Stimulated activated CD8-positive, alpha-beta memory T cell treated with anti-CD3 and anti-CD28 coated beads, Interleukin-2, amount 100 ng/mL, for 1 hour (primary cell): ENCODE measurements at places on chromosomes 3 and 15.

GRCh38 chr3:186002884-186003472 lies 65.2 kb upstream of the TRA2B start:
- DNase-seq = no peak

- DNase-seq = no peak
Measured at GRCh38 chr3:42654331-42655201, 1.1 kb downstream of the ZBTB47 start.

- DNase-seq = no peak
Measured at GRCh38 chr3:182967218-182968204, 12.8 kb downstream of the DCUN1D1 start.

GRCh38 chr15:40029979-40030893 lies 8.7 kb downstream of the SRP14 start:
- DNase-seq = no peak

- no peak for DNase-seq
Measured at GRCh38 chr15:64521726-64522164, 61.4 kb downstream of the ZNF609 start.

DNA sequence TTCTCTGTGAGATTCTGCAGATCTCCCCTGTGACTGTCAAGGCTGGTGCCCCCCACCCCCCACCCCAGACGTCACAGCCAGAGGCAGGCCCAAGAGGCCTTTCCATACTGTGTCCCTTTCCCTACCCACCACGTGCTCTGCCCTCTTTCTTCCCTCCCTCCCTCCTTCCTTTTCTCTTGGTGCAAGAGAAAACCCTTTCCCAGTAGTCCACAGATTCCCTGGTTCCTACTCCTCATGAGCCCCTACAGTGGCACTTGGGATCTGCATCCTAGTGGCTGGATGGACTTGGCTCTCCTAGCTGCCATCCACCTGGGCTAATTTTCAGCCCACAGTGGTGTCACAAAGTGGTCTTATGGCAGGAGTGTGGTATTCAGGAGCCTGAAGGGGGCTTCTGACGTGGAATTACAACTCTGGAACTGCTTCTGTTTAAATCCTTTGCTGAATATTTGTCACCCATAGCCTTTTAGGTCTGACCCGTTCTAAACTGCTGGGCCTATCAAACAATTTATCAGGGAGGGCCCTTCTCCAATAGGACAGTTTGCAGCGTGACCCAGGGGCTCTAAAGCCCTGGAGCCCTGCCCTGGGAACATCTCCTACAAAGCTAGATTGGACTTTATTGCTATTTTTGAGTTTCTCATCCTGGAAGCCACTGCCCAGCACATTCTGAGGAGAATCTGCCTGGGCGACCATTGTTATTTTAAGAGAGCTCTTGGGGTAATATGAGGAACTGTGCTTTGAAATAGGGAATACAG lies 35.3 kb downstream of the KLF13 start:
- no peak for DNase-seq

DNA sequence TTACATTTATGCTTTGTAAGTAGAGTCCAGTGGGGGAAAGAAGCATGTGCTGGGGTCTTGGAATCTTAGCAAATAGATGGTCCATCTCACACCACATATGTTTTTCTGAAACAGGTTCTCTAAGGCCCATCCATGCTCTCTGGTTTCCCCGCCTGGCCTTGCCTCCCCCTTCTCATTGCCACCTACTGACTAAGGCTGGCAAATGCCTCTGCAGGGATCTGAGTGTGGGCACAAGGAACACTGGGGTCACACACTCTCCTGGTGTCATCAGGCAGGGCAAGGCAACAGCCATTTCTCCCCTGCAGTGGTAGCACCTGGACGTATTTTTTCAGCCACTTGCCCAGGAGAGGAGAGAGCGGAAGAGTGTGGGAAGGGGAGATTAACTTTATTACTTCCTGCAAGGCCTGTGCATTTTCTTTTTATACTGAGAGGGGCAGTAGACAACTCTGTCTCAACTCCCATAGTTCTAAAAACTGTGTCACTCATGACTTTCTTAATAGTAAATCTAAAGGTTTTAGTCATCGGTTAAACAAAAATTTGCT lies 804.2 kb upstream of the NECTIN3 start:
- no peak for DNase-seq

GRCh38 chr3:106552351-106553043 lies 683.7 kb upstream of the CBLB start:
- DNase-seq = no peak

- no peak for DNase-seq
Measured at GRCh38 chr3:56361731-56362130, 106.5 kb downstream of the ERC2 start.

GRCh38 chr15:39130556-39131379 lies 450.1 kb upstream of the THBS1 start:
- no peak for DNase-seq

GRCh38 chr3:126022741-126023359 lies 53.9 kb downstream of the ROPN1B start:
- no peak for DNase-seq
